ENCODE measurements at places on chromosomes 2 and 18. TPM values are rescaled to one million over a fixed set of nuclear protein-coding genes. Genes with fewer than 3 reads are reported as not detected.

- peak; percentile 50 for DNase-seq
These were observed 31.6 kb downstream of the CYP26B1 start for GRCh38 chr2:72116081-72116533.

GRCh38 chr18:37343542-37343851 lies 222.1 kb downstream of the CELF4 start:
- no peak for DNase-seq

GRCh38 chr2:48946449-48947048 lies 191.0 kb upstream of the LHCGR start:
- peak; percentile 22 for DNase-seq

GRCh38 chr18:11071300-11071699 lies 78.1 kb downstream of the PIEZO2 start:
- DNase-seq = no peak

TIA1 gene
- 67.4 TPM for total RNA-seq

DNA sequence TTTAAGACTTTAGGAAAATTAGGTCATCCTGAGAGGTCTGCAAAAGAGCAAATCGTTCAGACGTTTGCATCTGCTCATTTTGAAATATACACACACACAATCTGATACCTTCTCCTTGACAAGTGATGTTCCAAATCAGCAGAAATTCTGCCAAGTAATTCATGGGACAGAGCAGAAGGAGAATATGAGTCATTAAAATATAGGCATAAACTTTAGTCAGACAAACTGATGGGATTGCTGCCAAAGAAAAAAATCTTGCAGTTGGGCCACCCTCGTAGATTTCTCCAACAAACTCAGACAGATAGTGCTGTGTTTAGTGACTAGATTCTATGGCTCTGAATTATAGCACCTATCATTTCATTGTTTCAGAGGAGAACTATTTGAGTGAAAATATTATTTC lies 336.3 kb downstream of the NYAP2 start:
- peak; percentile 62 for DNase-seq

GRCh38 chr2:176763851-176764404 lies 448.7 kb upstream of the HNRNPA3 start:
- DNase-seq = no peak
